Fibroblast of skin of left biceps (primary cell): ENCODE measurements at places on chromosomes 2 and 18.

DNA sequence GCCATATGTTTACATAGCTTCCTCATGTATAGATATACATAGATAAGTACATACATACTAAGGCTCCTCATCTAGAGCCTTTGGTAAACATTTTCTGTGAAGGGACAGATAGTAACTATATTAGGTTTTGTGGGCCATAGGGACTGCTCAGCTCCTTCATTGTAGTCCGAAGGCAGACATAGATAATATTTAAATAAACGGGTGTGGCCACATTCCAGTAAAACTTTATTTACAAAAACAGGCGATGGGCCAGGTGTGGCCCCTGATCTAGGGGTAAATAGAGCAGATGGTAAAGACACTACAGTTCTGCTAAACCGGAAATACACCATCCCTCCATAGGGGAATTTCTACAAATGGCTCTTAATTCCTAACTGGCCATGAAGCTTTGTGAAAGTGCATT, 7.3 kb downstream of the COQ10B start:
- DNase-seq, result no peak

- peak; percentile 53 for DNase-seq
Observed at GRCh38 chr18:26547646-26548414, 523 bp downstream of the KCTD1 start.

- DNase-seq, result peak; percentile 37
Observed at GRCh38 chr2:37326285-37326684, 1.7 kb upstream of the PRKD3 start.

DNA sequence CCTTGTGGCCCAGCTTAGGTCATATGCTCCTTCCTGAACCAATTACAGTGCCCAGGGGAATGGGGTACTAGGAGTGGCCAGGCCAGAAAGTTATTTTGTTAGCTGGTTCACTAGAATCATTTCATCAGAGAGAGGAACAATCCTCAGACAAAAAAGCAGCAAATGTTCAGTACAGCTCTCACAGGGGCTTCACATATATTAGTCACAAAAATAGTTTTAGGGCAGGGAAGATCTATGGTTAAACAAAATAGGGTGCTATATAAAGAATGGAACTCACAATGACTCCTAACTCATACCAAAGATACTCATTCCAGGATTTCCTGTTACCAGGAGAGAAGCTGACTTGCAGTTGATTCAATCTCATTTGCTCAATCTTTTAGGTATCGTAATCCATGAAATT, 71.0 kb downstream of the CWC22 start:
- DNase-seq, result no peak

DNA sequence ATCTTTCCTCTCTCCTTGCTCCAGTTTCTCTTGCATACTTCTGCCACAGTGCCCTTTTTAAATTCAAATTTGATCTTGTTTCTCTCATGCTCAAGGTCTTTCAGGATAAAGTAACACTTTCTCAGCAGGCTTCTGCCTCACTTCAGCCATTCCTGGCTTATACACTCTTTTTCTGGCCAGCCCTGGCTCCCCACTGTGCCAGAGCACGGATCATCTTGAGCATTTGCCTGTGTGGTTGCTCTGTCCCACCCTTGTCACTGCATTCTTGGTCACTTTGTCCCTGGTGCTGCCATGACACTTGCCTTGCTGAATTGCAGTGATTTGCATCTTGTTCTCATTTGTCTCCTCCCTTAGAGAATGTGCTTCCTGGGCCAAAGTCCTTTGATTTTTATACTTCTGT, 634.3 kb downstream of the TMEM182 start:
- DNase-seq, result no peak

GRCh38 chr2:75627902-75628504, 18.6 kb upstream of the MRPL19 start:
- no peak for DNase-seq

DNA sequence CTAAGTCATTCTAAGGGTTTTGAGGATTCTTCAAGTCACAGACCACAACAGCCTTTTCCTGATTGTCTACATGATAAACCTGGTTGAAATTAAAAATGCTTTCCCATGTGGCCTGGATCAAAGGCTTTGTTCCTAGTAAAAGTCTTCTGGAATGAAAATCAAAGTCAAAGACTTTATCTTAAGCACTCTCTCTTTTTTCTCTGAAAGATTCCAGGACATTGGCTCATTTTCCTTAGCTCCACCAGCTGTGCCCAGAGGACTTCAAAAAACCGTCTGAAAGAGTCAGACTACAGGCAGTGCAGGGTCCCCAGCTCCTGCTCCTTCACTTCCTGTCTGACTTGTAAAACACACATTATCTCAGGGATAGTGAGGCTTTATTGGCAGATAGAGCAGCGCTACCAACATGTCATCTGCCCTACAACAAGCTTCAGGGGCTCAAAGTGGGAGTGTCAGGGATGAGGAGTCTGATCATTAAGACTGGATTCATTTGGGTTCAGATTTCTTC, 148.2 kb downstream of the ESCO1 start:
- DNase-seq, result no peak

DNA sequence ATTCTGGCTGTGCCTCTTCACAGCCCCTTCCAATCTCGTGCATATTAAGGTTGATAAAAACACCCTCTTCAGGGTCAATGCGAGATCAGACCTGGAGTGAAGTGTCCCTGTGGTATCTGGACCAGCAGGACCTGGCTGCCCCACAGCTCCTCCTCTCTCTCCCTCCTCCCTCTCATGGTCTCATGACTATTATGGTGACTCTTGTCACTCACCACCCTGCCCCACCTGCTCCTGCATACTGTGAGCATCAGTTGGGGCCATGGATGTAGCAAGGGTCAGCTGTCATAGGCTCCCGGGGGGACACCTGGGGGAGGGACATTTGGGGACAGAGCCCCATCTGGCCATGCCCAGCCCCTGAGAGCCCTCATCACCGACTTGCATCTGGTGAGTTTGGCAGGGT, 50.2 kb downstream of the ODC1 start:
- DNase-seq, result no peak

- DNase-seq, result no peak
Observed at GRCh38 chr2:25410370-25410769, 68.6 kb upstream of the DNMT3A start.

- DNase-seq, result no peak
Observed at GRCh38 chr2:8456151-8457091, 225.4 kb upstream of the ID2 start.

GRCh38 chr2:72263043-72263775, 115.5 kb upstream of the CYP26B1 start:
- DNase-seq, result no peak

DNA sequence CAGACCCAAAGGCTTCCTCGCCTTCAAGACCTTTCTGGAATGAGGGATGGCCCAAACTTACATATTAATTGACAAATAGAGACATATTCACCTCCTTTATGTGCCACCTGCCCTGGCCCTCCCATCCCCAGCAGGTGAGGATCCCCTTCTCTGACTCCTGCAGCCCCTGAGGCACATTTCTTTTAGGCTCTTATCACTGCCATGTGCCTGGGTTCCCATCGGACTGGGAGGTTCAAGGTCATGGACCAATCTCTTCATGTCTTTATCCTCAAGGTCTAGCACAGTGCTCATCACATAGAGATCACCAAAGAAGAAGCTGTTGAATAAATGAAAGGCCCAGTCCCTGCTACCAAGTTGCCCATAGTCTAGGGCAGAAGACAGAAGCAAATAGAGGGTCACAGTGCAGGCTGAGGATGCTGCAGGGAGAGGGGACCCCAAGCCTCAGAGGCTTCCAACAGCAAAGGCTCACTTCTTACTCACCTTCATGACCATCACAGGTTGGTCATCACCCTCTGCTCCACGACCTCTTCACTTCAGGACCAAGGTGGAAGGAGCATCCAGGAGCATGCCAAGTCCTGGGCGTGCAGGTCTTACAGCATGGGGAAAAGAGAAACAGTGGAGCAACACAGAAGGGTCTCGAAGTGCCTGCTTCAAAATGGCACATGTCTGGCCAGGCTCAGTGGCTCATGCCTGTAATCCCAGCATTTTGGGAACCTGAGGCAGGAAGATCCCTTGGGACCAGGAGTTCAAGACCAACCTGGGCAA, 193.9 kb downstream of the SMAD2 start:
- no peak for DNase-seq

- no peak for DNase-seq
Observed at GRCh38 chr18:74108460-74108859, 39.2 kb downstream of the FBXO15 start.

- DNase-seq, result no peak
Observed at GRCh38 chr2:21930226-21930625, 806.5 kb downstream of the TDRD15 start.

GRCh38 chr2:134591526-134591925, 127.3 kb downstream of the TMEM163 start:
- DNase-seq, result no peak

DNA sequence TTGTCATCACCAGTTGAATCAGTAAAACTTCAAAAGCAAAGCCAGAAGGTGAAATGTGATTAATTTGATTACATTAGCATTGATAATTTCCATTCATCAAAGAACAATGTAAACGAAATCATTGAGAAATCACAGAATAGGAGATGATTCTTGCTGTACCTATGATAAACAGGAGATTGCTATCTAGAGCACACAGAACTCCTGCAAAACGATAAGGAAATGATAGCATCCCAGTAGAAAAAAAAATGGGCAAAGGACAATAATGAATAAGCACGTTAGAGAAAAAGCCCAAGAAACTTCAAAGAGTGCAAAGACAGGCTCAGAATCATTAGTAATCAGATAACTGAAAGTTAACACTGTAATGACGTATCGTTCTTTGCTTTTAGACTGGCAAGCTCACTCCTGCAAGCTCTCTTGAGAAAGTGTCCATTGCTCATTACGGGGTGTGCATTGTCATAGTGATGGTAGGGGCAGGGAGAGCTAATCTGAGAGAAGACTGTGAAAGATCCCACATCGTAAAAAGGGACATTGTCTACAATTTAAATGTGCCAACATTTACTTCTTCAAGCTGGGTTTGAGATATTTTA, 143.6 kb downstream of the SPP2 start:
- DNase-seq, result no peak

GRCh38 chr2:86235196-86235980, 36.1 kb downstream of the MRPL35 start:
- DNase-seq, result no peak

DNA sequence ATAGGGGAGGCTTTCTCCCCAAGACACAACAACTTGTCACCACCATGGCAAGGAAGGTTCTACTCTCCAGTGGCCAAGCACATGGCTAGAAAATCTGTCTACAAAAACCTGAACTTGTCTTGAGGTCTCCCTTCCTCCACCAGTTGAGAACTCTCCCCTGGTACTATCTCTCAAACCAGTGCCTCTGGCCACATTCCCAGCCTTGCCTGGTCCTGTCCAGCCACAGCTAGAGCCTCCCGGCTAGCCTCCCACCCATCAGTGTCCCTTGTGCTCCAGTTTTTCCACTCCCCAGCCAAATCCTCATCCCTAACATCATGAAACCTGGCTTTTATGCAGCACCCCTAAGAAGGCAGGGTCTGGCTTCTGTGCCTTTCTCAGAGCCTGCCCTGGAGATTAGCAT, 21.2 kb upstream of the FZD5 start:
- no peak for DNase-seq

DNA sequence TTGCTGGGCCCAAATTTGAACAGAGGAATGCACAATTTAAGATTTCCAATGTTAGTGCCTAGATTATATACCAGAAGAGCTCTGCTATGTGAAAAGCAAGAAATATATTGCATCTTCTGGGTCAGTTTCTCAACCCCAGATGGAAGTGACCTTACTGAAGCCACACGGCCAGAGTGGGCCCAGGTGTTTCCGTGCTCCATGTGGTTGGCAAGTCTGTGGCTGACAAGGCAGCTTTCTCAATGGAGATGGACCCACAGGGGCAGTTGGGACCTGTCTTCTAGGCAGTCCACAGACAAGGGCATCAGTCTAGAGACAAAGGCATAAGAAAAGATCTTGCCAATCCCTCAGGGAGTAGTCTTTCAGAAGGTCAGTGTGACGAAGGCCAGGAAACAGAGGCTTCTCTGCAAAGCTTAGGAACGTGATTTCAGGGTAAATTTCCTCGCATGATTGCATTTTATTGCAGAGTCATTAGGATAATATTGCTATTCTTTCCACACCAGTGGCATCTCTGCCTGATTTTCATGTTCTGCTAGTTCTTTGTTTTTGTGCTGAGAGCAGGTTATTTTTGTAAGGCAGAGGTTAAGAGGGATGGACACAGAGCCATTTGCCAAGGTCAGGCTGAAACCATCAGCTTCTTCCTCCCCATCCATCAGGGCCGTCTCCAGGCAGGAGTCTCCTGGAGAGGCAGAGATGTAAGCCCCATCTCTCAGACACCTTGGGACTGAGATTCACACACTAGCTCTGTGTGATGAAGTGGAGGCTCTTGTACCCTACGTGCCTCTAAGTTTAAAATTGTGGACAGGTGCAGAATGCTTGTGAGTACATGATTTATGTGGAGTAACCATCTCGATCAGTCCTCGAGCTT, 202.1 kb downstream of the ANKRD30B start:
- no peak for DNase-seq

DNA sequence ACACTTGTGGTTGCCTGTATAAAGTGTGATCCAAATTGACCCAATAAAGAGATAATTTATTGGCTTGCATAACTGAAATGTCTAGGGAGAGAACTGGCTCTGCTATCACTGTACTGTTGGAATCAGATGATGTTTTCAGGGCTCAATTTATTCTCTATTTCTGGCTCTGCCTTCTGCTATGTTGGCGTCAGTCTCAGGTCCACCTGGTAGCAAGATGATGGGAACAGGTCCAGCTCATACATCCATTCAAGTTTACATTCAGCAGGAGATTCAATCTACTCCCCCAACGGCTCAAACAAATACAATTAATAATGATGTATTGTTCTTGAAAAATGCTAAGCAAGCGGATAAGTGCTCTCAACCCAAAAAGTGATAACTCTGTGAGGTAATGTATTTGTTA, 297.7 kb upstream of the SYT4 start:
- DNase-seq, result no peak

DNA sequence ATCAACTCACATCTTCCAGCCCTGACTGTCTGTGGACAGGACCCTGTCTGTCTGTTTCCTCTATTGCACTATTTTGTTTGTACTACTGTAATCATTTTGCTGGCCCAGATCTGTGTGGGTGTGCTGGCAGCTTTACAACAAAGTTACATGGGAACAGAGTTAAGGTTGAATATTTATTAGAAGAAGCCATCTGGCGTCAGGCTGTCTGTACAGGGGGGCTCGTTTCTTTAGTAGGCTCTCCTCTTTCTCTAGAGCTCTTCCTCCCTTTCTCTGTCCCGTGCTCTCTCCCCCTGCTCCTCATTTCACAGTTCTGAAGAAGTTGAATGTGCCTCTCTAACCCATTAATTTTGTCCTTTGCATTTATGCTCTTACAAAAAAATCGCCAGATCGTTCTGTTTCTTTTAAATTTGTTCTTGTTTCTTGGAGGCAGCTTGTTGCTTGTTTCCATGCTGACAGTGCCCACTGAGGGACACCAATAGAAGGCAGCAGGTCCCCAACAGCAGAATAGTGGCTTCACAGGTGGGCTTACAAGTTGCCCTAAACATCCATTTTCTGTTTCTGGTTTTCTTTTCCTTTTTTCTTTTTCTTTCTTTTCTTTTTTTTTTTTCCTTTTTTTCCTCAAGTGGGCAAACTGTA, 315.2 kb upstream of the ZEB2 start:
- peak; percentile 64 for DNase-seq
